Psoas muscle (tissue), 8 donors: ENCODE measurements at places on chromosomes 1 and 21. TPM values are rescaled to one million over a fixed set of nuclear protein-coding genes. Genes with fewer than 3 reads are reported as not detected.

DMRTA2 gene
- not detected for total RNA-seq

GRCh38 chr1:247177755-247178154 lies 5.9 kb upstream of the ZNF124 start:
- no peaks in the 10 kb centered on the region for H3K36me3 ChIP-seq
- no peak for DNase-seq
- H3K4me3 ChIP-seq: no peak overlapping the region

DNA sequence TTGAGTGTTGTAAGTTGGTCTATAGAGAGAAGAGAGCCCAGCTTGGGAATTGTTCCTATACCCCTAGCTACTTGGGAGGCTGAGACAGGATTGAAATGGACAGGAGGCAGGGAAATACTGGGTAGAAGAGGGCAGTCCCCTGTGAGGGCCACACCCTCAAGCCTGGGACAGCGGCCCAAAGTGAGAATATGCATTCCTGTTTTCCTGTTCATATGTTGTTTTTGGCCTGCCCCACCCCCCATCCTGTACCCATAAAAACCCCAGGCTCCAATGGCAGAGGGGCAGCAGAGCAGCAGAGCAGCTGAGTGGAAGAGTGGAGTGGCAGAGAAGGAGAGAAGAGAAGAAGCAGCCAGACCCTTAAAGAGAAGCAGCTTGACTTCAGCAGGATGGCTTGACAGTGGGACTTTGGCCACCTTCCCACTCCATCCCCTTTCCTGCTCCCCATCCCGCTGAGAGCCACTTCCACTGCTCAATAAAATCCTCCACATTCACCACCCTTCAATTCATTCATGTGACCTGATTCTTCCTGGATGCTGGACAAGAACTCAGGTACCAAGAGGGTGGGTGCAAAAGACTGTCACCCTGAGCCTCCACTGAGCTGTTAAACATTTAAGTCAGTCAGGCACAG lies 70.6 kb upstream of the PUM1 start:
- H3K27me3 ChIP-seq: no peaks in the 10 kb centered on the region
- no peaks in the 10 kb centered on the region for H3K36me3 ChIP-seq
- no peak for DNase-seq

GRCh38 chr1:228083871-228084278 lies 1.4 kb downstream of the ARF1 start:
- H3K4me3 ChIP-seq: peak overlapping the region; percentile 99
- H3K36me3 ChIP-seq: peaks cover 5% of the 10 kb centered on the region
- DNase-seq: peak; percentile 34
- peak overlapping the region; percentile 100 for H3K27ac ChIP-seq

DNA sequence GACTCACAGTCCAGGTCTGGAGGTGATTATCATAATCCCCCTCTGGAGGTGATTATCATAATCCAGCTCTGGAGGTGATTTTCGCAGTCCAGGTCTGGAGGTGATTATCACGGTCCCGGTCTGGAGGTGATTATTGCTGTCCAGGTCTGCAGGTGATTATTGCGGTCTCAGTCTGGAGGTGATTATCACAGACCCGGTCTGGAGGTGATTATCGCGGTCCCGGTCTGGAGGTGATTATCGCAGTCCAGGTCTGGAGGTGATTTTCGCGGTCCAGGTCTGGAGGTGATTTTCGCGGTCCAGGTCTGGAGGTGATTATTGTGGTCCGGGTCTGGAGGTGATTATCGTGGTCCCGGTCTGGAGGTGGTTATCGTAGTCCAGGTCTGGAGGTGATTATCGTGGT lies 76.6 kb downstream of the SDCCAG8 start:
- no peak overlapping the region for H3K27ac ChIP-seq
- H3K36me3 ChIP-seq: peaks cover 63% of the 10 kb centered on the region
- H3K4me3 ChIP-seq: no peak overlapping the region
- no peaks in the 10 kb centered on the region for H3K27me3 ChIP-seq
